ENCODE measurements at places on chromosomes 4 and X.

GRCh38 chr4:169312690-169313422 is 42.1 kb upstream of the SH3RF1 start:
- DNase-seq: no peak

DNA sequence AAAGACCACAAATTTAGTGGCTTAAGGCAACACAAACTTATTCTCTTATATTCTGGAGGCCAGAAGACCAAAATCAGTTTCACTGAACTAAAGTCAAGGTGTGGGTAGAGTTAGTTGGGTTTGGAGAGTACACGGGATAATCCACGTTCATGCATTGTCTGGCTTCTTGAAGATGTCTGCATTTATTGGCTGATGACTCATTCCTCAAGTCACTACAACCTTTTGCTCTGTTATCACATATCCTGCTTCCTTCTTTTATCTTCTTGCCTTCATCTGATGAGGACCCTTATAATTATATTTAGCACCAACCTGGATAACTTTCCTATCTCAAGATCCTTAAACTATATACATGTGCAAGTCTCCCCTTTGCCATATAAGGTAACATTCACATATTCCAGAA is 590.0 kb downstream of the FSTL5 start:
- no peak for DNase-seq

GRCh38 chrX:15718283-15718970 is 19.6 kb upstream of the CA5B start:
- no peak for DNase-seq

DNA sequence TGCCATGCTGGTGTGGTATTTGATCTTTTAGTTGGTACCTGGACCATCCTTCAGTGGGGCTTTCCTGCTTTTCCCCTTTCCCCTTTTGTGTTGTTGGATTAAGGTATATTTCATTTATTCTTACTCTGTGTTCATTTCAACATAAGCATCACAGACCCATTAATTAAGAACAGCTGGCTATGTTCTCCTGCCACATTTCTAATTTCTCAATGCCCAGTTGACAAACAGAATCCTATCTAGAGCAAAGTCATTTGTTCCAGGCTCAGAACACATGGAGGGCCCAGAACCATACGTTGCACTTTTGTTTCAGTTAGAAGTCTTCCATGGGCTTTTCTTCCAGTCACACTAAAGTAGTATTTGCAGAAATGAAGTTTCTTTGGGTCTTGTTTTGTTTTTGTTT is 46.1 kb upstream of the EOLA2 start:
- no peak for DNase-seq

GRCh38 chrX:11787564-11787963 is 29.5 kb downstream of the MSL3 start:
- peak; percentile 41 for DNase-seq

- DNase-seq: no peak
Measured at GRCh38 chr4:161101881-161102280, 1061.9 kb downstream of the FSTL5 start.
